ENCODE measurements at places on chromosomes 3 and 15. TPM values are rescaled to one million over a fixed set of nuclear protein-coding genes. Genes with fewer than 3 reads are reported as not detected.

The CCDC191 gene
- total RNA-seq = 0.14 TPM

GRCh38 chr3:179666436-179667035 is 13.7 kb downstream of the USP13 start:
- DNase-seq = no peak

The SNTN gene
- total RNA-seq = not detected

GRCh38 chr3:151230646-151231045 is 27.6 kb upstream of the GPR171 start:
- no peak for DNase-seq

GRCh38 chr15:90126596-90127435 is 24.5 kb upstream of the IDH2 start:
- no peak for DNase-seq

DNA sequence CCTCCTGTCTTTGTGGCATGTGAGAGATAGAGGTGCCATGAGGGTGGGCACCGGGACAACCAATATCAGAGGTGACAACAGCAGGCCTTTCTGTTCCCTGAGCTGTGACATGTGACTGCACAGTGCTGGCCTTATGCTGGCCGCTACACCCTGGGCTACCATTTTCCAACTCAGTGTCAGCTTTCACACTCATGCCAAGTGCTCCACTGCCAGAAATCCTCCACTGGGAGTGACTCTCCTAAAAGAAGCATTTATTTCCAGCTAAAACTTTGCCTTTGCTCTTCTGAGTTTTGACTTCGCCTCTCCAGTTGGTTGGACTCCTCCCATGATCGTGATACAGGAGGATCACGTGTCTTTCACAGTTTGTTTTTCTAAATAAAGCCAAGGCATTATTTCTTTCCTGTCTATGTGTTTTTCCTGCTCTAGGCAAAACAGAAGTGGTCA is 31.4 kb downstream of the CA12 start:
- no peak for DNase-seq

DNA sequence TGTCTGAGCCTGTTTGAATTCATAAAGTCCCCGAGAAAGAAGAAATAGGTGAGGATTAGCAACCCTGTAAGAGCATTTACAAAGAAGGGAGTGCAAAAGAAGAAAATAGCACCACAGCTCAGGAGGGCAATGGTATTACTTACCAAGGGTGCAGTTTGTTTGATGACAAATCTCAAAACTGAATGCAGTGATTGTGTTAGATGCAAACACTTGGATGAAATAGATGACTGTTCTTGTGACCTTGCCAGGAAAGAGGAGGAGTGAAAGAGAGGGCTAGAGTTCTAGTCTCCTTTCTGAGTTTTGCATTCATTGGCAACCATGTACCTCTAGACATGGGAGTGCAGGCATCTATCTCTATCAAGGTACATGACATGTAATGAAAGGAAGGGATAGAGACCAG is 1030.8 kb upstream of the CFAP20DC start:
- no peak for DNase-seq

DNA sequence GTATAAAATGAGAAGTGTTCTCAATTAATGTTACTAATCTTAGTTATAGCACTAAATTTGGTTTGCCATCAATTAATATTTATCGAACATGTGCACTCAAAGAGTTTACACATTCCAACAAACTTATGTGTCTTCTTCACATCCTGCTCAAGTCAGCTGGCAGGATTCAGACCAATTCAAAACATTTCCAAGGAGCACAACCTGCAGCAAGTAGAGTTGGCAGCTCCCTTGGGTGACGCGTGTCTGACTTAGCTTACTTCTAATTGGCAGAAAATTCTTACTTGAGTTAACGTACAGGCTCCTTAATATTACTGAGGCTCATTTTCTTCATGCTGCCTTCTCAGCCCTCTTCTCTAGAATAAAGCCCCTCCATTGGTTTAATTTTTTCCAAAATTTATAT is 110.4 kb upstream of the PFN2 start:
- no peak for DNase-seq

GRCh38 chr3:170358042-170359010 is 811 bp downstream of the SKIL start:
- DNase-seq = peak; percentile 80

The CACNA1D gene
- not detected for total RNA-seq

The NRROS gene
- not detected for total RNA-seq

DNA sequence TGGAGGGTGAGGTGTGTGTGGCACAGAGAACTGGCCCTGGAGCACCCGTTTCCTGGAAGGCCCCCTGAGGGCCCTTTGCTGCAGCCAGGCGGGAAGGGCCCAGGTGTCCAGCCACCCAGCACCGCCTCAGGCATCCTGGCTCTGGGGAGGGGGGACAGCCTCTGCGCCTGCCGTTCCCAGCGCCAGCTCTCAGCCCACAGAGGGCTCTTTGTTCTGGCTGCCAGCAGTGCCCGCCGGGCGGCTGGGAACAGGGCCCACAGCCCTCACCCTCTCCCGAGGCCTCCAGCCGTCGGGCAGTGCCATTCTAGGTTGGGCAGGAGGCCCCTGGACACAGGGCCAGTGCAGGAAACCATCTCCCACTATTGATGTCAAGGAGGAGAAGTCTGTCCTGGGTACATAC is 8.3 kb downstream of the SLC38A3 start:
- DNase-seq = no peak

The C15orf39 gene
- 7.7 TPM for total RNA-seq

DNA sequence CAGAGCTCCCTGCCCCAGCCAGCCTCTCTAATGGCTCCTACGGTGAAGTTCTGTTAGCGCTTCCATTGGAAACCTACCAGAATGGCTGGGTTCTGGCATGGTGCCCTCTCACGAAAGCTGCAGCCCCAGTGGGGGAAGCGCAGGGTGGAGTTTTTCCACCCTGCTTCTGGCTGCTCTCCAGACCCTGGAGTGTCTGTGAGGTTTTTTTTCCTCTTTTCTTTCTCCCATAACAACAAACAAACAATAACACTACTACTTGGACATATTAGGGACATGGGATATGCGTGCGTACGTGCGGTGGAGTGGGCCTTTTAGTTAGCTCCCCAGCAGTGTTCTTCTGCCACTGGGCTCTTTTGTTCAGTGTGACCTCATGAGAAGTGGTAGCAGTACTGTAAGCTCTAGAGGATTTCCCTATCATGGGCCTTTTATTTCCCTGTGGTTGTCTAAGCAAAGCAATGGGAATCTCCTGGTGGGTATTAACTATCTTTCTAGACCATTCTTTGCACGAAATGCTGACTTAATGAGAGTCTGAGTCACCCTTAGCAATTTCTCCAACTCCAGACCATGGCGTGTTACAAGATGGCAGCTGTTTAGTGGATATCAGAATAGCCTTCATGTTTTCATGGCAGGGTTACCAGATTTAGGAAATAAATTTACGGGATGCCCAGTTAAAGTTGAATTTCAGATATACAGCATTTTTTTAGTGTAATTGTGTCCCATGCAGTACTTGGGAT is 161.9 kb downstream of the FNDC3B start:
- peak; percentile 63 for DNase-seq

The CHRNB4 gene
- total RNA-seq = not detected

DNA sequence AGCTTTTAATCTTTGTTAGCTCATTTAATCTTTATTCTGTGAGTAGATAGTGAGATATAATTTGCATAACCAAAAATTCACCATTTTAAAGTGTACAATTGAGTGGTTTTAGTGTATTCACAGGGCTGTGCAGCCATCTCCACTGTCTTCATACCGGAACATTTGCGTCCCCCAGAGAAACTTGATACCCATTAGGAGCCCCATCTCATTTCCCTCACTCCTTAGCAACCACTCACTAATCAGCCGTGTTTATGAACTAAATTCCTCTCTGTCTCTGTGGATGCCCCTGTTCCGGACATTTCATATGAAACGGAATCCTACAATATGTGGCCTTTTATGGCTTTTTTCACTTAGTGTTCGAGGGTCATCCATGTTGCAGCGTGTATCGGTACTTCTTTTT is 38.2 kb downstream of the PAK2 start:
- no peak for DNase-seq

DNA sequence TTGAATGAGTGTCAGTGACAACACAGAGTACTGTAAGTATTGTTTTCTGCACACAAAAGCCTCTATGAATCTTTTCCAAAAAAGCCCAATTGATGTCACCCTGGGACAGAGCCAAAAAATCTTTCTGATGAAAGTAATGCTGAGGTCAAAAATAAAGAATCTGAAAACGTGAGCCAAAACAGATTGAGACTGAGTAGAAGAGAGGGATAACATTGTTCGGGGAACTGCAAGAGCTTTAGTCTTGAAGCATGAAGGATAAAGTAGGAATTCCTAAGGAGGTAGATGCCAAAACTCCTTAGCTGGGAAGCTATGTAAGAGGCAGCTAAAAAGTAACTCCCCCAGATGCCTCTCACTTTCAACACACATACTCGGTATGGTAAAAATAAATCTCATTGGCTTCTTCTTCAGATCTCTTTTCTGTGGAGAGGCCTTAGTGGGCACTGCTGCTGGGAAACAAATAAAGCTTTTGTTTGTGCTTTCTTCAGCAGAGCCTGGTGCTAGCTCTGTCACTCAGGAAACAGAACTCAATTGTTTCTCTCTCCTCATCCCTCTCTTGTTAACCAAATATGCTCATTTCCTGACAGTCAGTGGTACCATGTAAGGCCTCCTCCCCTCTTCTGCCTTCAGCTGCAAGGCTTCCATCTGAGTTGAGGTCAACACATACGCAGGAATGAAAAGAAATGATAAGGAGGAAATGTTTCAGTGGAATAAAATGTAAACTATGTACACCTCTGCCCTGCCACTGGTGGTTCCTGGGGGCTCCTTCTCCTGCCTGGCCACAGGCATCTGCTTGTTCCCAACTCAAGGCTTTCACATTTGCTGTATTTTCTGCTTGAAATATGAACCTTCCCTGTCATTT is 58.1 kb downstream of the CD200 start:
- no peak for DNase-seq

The HRG gene
- not detected for total RNA-seq

The RAB5A gene
- total RNA-seq = 28.4 TPM
